DMS153 (cell line): ENCODE measurements at places on chromosomes 7 and 10.

- DNase-seq, result no peak
These were observed 35.1 kb downstream of the BRAF start for GRCh38 chr7:140889645-140890044.

- no peak for DNase-seq
These were observed 90.9 kb downstream of the COL26A1 start for GRCh38 chr7:101453617-101454016.

DNA sequence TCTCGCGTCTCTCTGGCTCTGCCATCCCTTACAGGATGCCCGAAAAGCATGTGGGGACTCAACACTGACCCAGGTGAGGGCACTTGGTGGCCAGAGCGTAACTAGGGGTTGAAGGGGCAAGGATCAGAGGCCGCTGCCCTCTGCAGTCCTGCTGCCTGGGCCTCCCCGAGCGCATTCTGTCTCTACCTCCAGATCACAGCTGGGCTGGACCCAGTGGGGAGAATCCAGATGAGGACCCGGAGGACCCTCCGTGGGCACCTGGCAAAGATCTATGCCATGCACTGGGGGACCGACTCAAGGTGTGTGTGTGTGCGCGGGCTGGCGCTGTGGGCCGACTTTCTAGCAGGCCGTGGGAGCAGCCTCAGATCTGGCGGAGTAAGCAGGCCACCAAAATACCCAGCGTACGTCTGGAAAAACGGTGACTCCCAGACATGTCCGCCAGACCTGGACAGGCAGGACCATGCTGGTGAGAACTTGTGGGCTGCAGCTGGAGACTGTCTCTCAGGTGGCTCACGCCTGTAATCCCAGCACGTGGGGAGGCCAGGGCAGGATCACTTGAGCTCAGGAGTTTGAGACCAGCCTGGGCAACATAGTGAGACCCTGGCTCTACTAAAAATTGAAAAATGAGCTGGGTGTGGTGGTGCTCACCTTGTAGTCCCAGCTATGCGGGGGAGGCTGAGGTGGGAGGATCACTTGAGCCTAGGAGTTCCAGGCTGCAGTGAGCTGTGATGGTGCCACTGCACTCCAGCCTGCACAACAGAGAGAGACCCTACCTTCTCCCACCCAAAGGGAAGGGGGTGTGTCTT lies 3.2 kb downstream of the GNB2 start:
- DNase-seq, result no peak

GRCh38 chr10:71780719-71781118 lies 7.4 kb upstream of the VSIR start:
- no peak for DNase-seq

DNA sequence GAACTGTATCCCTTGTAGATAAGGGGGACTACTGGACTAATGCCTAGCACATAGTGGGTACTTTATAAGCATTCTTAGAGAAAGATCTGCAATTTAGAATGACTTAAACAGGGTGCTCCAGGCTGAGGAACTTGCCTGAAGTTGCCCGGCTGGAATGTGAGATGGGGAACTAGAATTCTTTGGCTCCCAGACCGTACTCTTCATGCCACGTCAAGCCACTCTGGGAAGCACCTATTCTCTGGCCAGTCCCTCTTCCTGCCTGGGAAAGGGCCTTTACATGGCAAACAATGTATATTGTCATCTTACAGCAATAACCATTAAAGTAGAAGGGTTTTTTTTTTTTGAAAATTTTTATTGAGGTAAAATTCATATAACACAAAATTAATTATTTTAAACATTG lies 34.5 kb downstream of the ATXN7L1 start:
- no peak for DNase-seq

DNA sequence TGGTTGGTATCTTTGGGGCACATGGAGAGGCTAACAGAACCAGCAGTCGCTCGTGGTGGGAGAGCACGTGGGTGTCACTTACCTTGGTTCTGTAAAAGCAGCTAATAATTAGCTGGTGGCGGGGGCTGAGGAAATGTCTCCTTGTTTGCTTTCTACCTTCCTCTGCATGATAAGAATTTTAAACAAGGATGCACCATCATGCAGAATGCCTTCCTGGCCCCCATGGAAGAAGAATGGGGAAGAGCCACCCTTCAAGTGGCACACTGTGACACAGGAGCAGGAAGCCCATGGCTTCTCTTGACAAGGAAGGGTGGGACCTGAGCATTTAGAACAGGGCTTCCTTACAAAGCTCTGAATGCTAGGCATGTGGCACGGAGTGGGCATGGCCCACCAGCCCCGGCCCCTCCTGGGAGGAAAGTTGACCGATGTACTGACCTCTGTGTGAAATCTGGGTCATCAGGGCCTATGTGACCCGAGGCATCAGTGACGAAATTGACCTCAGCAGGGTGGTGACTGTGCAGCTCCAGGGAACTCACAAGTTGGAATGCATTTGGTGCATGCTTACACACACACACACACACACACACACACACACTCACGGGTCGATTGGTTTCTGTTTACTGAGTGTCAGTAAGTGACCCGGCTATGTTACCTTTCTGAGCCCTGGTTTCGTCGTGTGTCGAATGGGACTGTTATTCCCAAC lies 116.9 kb upstream of the ANLN start:
- peak; percentile 50 for DNase-seq

GRCh38 chr7:9022456-9022855 lies 589.0 kb downstream of the NXPH1 start:
- DNase-seq, result no peak

- no peak for DNase-seq
These were observed 282.6 kb upstream of the CACNA2D1 start for GRCh38 chr7:82726038-82726800.

- no peak for DNase-seq
These were observed 11.8 kb downstream of the CHST15 start for GRCh38 chr10:124081547-124082140.

DNA sequence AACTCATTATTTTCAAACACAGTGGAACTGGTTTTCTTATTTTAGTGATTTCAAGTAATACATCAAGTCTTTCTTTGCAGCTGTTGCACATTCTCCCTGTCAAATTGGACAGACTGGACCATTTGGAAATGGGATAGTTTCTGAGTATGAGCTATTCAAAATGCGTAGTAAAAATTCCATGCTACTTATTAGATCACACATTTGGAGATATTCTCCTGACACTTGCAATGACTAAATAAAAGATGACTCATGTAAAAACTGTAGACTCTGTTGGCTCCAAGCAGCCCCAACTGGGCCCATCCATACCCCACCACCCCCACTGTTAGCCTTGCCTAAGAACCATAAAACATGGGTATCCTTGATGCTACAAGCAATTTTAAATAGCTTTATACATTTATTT lies 25.9 kb upstream of the BICC1 start:
- no peak for DNase-seq

GRCh38 chr10:62075912-62076311 lies 174.4 kb downstream of the ARID5B start:
- DNase-seq, result peak; percentile 81

- DNase-seq, result no peak
These were observed 121.9 kb downstream of the ANK3 start for GRCh38 chr10:60267802-60268201.

- peak; percentile 85 for DNase-seq
These were observed 45.8 kb downstream of the PRR15 start for GRCh38 chr7:29609162-29610037.

DNA sequence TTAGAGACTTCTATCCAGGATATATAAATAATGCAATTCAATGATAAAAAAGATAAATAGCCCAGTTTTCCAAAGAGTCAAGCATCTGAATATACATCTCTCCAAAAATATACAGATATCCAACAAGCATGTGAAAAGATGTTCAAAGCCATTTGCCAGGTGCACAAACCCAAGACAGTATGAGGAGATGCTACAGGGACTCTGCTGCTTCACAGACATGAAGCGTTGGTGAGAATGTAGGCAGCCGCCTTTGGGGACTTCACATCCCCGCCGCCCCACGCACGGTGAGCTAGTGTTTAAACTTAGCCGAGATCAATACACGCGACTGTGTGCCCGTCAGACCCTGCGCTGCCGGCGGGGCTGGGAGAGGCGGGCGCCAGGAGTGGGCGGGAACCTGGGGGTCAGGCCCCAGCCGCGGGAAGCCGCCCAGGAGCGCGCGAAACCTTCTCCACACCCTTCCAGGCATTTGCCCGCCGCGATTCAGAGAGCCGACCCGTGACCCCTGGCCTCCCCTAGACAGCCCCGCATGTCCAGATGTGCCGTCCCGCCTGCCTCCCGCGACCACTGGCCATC lies 927 bp upstream of the ALOX5 start:
- no peak for DNase-seq

- DNase-seq, result peak; percentile 75
These were observed 187.5 kb upstream of the AOAH start for GRCh38 chr7:36911788-36912187.

- DNase-seq, result no peak
These were observed 401.6 kb downstream of the SUGCT start for GRCh38 chr7:40536421-40536820.
